Bronchial epithelial cell (primary cell): ENCODE measurements at places on chromosomes 16 and 17.

DNA sequence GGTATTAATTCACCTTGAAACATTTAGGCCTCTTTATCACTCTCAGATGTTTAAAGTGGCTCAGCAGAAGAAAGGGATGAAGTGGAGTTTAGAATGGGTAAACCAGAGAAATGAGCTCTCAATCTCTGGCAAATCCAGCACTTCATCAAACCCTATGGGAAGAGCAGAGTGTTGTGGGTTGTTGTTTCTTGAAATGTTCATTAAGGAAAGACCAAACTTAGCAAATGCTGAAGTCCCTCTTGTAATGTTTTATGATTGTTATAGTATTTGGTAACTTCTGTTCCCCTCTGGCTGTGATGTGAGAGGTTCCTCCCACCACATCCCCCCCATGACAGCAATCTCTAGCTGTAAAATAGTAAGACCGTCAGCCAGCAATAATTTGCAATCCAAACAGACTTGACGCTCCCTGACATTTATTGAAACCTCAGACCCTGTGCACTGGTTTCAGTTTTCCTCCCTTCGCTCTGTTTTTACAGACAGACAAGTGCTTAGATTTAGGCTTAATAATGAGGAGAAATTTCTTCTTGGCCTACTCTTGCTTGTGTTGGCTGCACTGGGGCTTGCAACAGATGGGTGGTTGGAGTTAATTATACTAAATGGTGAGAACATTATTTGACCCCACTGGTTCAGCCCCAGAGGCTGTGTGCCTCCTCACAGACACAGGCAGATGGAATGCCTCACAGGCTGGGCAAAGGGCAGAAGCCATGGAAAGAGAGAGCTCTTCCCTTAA, 609.4 kb upstream of the SOX9 start:
- no peak for DNase-seq

DNA sequence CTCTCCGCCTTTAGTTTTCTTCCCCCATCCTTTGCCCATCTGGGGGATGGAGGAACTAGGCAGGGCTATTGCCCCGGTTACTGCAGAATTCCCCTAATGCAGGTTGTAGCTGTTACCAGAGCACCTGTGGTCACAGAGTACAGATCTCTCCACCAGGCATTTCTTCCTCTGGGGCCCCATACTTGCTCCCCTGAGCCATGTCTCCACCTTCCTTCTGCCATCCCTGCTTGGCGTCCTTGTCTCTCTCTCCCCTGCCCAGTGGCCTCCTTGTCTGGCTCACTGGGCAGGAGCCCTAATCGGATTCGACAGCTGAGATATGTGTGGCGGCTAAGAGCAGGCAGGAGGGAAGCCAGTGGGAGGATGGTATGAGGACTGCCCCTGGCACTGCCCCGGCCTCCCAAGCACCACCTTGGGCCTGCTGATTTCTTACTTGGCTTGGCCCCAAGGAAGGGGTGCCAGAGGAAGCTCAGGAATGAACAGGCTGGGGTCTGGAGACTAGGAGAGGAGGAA, 2.0 kb downstream of the RARA start:
- DNase-seq = no peak

DNA sequence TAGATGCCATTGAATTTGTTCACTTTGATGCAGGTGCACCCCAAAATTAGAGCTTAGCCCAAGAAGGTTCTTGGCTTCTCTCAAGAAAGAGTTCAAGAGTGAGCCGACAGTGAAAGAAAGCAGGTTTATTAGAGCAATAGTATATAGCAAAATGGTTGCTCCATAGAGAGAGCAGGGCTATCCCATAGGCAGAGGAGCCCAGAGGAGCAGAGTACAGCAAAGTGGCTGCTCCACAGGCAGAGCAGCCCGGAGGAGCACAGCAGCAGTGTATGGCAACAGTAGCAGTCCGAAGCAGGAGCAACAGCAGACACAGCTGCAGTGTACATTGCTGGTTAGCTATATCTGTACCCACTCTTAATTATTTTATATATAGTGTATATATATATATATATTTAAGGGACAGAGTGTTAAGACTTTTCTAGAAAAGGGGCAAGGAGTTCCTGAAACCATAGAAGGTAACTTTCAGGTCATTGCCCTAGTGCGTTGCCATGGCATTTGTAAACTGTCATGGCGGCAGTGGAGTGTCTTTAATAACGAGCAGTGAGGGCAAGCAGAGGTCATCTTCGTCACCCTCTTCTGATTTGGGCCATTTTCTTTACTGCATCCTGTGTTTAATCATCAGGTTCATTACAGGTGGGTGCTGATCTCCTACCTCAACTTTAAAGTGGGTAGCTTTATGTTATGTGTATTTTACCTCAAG, 222.7 kb downstream of the CYB561 start:
- DNase-seq = no peak

DNA sequence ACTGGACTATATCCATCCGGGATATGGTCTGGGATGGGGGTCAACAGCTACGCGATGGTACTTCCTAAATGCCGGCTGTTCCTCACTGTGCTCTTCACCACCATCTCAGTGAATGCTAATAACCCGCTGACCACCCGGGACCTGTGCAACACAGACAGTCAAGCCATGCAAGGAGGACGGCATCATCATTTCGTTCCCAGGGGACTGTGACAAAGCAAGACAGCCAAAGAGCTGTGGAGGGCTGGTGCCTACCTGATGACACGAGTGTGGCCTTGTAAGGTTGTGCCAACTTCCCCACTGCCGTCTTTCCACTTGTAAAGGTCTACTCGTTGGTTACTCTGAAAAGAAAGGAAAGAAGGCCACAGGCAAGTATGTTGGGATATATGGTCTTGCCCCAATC, 33.7 kb downstream of the WDR59 start:
- no peak for DNase-seq

DNA sequence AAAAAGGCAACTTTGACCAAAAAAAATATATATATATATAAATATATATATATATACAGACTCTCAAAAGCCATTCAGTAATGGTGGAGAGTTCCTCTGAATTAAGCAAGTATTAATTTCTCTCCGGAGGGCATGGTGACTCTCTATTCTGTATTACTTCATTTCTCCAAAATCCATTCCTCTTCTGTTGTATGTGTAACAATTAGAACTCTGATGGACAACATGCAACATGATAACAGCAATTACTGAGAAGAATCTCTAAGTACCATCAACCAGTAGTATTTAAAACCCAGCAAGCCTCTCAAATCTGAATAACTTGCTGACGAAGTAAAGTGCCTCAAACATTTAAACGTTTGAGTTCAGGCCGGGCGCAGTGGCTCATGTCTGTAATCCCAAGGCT, 2.3 kb downstream of the GRB2 start:
- DNase-seq = no peak

GRCh38 chr16:74034200-74034599, 262.4 kb upstream of the PSMD7 start:
- no peak for DNase-seq

DNA sequence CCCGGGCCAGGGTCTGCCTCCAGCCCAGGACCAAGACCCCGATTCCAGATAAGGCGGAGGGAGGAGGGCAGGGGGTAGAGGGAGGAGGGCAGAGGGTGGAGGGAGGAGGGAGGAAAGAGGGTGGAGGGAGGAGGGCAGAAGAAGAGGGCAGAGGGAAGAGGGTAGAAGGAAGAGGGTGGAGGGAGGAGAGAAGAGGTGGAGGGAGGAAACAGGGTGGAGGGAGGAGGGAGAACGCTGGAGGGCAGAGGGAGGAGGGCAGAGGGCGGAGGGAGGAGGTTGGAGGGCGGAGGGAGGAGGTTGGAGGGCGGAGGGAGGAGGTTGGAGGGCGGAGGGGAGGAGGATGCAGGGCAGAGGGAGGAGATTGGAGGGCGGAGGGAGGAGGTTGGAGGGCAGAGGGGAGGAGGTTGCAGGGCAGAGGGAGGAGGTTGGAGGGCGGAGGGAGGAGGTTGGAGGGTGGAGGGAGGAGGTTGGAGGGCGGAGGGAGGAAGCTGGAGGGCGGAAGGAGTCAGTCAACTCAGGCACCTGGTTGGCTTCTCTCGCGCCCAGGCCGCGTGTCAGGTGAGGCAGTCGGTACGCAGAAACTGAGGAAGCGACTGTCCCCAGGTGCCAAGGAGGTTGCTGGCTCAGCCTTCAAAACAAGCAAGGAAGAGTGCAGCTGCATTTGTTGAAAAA, 65.2 kb downstream of the KLHDC4 start:
- DNase-seq = no peak

DNA sequence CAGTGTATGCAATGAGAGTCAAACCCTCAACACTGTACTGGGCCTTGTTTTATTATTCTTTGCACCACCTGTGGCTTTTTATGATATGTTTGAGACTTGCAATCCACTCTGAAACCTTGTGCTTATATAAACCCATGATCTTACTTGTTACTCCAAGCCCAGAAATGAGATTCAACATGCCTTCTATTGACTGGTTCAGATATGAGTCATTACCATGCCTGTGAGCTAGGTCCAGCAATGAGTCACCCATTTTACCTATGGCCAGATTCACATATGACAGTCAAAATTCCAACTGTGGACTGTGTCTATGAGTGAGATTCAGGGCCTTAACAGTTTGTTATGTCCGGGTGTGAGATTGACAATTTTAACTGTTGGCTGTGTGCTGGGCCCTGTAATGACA, 1846.1 kb downstream of the TP53TG3F start:
- peak; percentile 95 for DNase-seq

GRCh38 chr17:48558057-48558830, 13.3 kb upstream of the HOXB2 start:
- no peak for DNase-seq

DNA sequence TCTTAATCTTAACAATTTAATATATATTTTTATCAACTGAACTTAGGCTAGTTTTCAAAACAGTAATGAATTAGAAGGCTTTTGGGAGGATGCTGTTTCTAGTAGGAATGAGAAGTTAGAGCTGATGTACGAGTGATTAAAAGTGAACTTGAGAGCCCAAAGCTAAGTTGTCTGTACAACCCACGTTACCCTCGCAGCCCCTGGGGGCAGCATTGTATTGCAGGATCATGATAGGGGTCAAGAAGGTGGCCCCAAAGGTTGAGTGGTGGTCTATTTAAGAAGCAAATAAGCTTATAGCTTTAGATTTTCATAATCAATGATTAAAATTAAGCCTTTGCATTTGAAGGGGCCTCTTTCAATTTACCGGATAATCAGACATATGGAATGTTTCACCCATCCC, 33.7 kb upstream of the ALDH3A2 start:
- no peak for DNase-seq

GRCh38 chr16:17607609-17608008, 136.8 kb upstream of the XYLT1 start:
- no peak for DNase-seq
